NCI-H1436 (cell line): ENCODE measurements at places on chromosomes 4 and X.

- DNase-seq = no peak
Observed at GRCh38 chr4:98385831-98386230, 124.6 kb downstream of the RAP1GDS1 start.

GRCh38 chr4:4871573-4872313 lies 12.3 kb downstream of the MSX1 start:
- DNase-seq = no peak

- no peak for DNase-seq
Observed at GRCh38 chrX:136766785-136767103, 14.0 kb downstream of the ARHGEF6 start.

GRCh38 chr4:123452616-123453015 lies 56.0 kb downstream of the SPRY1 start:
- DNase-seq = no peak

GRCh38 chrX:139766545-139766983 lies 58.6 kb upstream of the MCF2 start:
- DNase-seq = no peak

- DNase-seq = no peak
Observed at GRCh38 chr4:74628852-74629620, 165.3 kb downstream of the BTC start.
